ENCODE measurements at places on chromosomes 6 and 20.

- no peak for DNase-seq
These were observed 40.1 kb downstream of the ILRUN start for GRCh38 chr6:34656378-34657036.

GRCh38 chr6:36120979-36121786, 9.1 kb upstream of the MAPK13 start:
- peak; percentile 34 for DNase-seq

GRCh38 chr20:42531508-42531961, 658.2 kb downstream of the PTPRT start:
- no peak for DNase-seq

- no peak for DNase-seq
These were observed 26.4 kb upstream of the MCM3 start for GRCh38 chr6:52310932-52311331.

DNA sequence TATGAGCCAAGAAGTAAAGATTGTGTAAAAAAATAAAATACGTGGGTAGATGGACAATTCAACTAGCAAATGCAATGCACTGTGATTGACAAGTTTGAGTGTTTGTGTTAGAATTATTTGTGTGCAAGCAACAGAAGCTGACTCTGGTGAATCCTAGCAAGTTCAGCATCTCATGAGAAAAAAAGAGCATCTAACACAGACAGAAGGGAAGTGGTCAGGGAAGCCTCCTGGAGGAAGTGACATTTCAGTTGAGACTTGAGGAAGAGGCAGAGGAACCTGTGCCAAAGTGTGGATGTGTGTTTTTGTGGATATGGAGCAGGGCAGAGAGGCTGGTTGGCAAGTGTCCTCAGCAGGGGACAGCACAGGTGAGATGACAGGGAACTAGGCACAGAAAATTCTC, 248.7 kb downstream of the ZNF217 start:
- no peak for DNase-seq

DNA sequence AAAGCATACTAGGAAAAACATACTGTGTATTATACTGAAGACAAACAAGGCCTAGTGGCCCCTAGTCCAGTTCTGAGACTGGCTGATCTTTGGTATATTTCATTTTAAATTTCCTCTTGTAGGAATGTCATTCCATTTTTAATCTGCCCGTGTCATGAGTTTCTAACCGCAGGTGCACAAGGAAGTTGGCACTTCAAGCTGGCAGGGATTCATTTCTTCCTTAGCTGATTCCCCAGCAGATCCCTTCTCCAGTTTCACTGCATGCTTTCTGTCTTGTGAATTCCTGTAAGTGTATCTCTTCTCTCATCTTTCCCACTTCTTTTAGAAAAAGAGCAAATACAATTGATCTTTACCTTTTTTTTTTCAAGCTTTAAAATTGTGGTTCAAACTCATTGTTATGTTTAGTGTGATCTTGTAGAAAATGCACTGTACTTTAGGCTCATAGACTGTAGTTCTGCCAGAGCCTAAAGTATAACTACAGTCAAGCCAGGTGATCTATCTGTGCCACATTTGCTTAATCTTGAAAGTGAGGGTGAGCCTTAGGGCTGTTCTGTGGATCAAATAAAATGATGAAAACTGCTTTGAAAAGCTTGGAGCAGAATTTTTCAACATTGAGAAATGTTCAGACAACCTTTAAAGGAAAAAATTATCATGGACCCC, 37.0 kb downstream of the RNF217 start:
- DNase-seq = no peak

- DNase-seq = no peak
These were observed 68.1 kb downstream of the DLL1 start for GRCh38 chr6:170222498-170223471.

- no peak for DNase-seq
These were observed 27.1 kb downstream of the ULBP1 start for GRCh38 chr6:149990661-149991471.

GRCh38 chr6:101453221-101453620, 59.7 kb downstream of the GRIK2 start:
- no peak for DNase-seq

DNA sequence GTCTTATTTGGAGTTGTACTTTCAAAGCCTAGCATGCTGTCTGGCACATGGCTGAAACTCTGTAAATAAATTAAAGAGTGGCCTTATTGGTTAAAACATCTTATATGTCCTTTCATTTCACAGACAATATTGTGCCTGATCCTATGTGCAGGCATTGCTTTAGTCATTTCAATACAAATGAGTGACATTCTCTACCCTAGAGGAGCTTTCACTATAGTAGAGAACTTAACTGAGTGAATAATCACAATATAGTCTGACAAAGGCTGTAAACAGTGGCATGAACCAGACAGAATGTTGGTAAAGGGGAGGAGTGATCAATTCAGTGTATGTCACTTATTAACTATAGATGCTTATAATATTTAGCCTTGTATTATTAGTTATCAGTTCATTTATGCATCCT, 481.8 kb downstream of the TFAP2B start:
- DNase-seq = no peak

- DNase-seq = no peak
These were observed 40.6 kb downstream of the SLC35D3 start for GRCh38 chr6:136962661-136963060.

DNA sequence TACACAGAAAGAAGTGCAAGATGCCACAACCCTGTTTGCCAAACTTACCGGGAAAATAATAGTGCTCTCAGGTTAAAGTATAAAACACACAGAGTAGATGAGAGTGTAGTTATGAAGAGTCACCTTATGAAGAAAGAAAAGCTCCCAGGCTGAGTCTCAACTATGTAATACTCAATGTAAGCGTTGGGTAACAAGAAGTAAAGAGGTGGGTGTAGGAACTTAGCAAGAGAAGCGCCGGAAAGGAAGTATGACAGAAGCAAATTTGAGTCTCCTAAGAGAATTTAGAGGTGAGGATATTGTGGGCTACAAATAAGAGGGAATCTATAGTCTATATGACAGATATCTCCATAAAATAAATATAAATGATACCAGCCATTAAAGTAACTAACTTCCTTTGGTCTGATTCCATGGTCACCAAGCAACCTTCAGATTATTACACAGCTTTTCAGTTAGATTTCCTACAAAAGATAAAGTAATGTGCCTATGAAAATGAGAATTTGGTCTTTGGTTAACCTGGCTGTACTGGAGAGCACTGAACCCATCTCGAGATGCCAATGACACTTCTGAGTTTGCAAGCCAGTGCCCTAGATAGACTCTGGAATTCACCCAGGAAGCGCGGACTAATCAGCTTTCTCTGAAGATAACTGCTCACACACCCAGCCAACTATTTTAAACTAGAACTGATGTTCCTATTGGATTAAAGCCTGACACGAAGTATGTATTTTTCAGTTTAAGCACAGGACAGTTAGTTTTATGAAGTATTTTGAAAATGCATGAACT, 1.8 kb downstream of the TUBE1 start:
- DNase-seq = no peak

- DNase-seq = no peak
These were observed 51.3 kb upstream of the ARMC2 start for GRCh38 chr6:108796875-108797274.

GRCh38 chr6:72182337-72183246, 296.2 kb downstream of the RIMS1 start:
- DNase-seq = no peak

- DNase-seq = no peak
These were observed 1.2 kb downstream of the FOXA2 start for GRCh38 chr20:22582964-22583772.

GRCh38 chr20:17460119-17460518, 71.1 kb downstream of the BFSP1 start:
- no peak for DNase-seq

DNA sequence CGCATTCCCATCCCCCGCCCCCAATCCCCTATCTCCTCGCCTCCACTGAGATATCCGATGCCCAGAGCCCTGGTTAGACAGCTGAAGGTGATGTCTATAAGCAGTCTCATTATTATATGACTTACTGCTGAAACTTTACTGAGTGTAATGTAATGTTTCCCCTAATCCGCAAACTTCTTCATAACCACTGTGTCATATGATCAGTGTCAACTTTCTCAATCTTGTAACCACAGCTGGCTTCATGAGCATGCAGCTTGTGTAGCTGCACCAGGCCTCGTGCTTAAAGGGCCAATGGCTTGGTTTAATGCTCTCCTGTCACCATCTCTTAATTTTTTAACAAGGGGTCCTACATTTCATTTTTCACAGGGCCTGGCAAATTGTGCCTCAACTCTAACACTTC, 8.1 kb downstream of the ASIP start:
- no peak for DNase-seq

DNA sequence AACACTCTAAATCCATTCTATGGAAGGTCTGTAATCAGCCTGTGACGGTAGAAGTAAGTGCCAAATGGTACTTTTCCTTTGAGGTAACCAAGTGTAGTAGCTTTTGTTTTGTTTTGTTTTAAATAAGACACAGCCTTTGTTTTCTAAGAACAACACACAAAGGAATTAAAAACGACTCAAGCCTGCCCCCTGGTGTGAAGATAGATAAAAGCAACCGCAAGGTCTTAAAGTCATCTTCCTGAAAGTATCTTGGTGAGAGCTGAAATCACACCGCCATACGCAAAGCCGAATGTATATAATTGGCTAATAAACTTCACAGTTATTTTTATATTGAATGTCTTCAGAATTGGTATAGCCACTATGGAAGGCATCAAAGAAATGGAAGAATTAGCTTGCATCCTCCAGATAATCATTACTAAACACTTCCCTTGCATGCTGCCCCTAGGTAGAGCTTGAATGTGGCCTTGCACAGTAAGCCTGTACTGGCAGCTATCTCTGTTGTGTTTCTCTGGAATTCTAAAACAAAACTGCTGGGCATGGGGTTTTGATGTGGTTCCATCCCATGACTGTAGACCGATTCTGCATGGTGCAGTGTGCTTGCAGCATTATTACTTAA, 95.6 kb downstream of the LAMP5 start:
- DNase-seq = peak; percentile 54

GRCh38 chr6:149963212-149963461, 606 bp upstream of the ULBP1 start:
- DNase-seq = no peak

DNA sequence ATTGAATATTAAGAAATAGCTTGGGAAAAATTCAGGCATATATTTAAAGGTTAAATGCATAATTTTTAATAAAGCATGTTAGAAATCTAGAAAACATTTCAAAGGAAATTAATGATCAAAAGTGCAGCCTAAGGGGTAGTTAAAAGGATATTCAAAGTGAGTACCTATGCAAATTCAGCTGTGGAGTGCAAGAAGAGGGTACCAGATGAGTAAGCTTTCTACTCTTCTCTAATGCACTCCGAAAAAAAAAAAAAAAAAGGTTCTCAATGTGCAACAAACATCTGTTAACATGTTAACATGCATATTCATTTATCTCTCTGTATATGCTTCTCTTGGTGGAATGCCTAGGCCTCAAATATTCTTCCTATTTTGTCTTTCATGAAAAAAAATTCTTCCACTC, 32.0 kb upstream of the KATNA1 start:
- no peak for DNase-seq

DNA sequence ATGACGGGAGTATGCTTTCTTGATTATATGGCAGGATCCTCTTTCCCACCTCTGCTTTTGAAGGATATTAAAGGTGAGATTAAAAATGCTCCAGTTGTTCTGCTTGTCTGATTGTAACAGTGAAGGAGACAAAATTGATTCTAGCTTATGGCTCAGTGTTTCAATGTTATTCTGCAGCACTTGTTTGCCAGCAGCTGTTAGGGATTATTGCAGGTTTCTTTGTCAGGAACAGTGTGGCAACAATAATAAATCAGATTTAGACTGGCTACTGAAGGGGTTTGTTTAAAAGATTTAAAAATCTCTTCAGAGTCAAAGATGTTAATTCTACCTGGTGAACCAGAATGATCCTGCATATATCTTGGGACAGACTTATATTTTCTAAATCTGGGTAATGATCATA, 126.9 kb downstream of the LAMA2 start:
- DNase-seq = no peak

DNA sequence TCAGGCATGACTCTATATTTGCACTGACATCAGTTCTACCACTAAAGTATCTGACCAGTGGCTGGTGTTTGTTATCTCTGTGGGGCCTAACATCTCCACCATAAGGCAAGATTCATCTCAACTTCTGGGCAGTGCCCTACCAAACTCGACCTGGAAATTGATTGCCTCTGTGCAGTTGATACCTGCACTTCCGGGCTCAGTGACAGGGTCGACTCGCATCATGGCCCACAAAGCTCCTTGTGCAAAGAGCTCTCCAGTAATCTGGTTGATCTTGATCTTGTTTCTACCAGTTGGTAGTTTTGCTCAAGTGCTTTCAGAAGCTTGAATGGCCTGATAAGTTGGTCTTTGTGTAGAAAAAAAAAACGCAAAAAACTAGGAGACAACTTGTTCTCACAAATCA, 501.1 kb upstream of the JAG1 start:
- no peak for DNase-seq

GRCh38 chr20:1562622-1563021, 5.1 kb upstream of the SIRPD start:
- DNase-seq = no peak

DNA sequence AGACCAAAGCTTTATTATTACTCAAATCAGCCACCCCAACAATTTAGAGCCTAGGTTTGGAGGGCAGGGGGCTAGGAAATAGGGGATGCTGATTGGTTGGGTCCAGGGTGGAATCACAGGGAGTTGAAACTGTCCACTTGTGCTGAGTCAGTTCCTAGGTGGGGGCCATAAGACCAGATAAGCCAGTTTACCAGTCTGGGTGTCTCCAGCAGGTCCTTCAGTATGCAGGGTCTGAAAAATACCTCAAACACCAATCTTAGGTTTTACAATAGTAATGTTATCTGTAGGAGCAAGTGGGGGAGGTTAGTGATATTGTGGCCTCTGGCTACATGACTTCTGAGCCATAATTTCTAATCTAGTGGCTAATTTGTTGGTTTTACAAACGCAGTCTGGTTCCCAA, 63.2 kb downstream of the UBR2 start:
- DNase-seq = no peak

- no peak for DNase-seq
These were observed 136.1 kb upstream of the CDYL start for GRCh38 chr6:4640139-4640538.

- no peak for DNase-seq
These were observed 138.4 kb downstream of the ELOVL4 start for GRCh38 chr6:79808921-79809320.

DNA sequence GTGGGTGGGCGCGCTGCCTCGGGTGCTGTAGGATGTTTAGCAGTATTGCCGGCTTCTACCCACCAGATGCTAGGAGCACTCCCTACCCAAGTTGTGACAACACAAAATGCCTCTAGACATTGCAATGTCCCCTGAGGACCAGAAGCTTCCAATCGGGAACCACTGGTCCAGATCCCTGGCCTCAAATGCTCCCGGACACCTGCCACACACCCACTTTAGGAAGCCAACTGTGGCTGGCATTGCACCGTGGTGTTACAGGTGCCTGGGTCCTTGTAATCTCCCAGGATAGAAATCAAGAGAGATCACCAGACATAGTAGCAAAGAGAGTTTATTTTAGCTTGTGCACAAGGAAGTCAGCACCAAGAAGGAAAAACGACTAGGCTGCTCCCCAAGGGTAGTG, 14.9 kb upstream of the RNASET2 start:
- DNase-seq = no peak

- no peak for DNase-seq
These were observed 169.9 kb downstream of the QRSL1 start for GRCh38 chr6:106799031-106799894.

- DNase-seq = no peak
These were observed 50.7 kb downstream of the MRPL14 start for GRCh38 chr6:44076356-44077213.

- no peak for DNase-seq
These were observed 58.0 kb downstream of the PACRG start for GRCh38 chr6:162785632-162786242.
